ENCODE measurements at places on chromosomes 11 and 22. TPM values are rescaled to one million over a fixed set of nuclear protein-coding genes. Genes with fewer than 3 reads are reported as not detected.

The TSSK2 gene
- total RNA-seq: not detected

The FDXACB1 gene
- 3.2 TPM for total RNA-seq

The FXYD6 gene
- 16.3 TPM for total RNA-seq

The IFITM10 gene
- total RNA-seq: 0.77 TPM

The APOL1 gene
- total RNA-seq: 0.13 TPM

DNA sequence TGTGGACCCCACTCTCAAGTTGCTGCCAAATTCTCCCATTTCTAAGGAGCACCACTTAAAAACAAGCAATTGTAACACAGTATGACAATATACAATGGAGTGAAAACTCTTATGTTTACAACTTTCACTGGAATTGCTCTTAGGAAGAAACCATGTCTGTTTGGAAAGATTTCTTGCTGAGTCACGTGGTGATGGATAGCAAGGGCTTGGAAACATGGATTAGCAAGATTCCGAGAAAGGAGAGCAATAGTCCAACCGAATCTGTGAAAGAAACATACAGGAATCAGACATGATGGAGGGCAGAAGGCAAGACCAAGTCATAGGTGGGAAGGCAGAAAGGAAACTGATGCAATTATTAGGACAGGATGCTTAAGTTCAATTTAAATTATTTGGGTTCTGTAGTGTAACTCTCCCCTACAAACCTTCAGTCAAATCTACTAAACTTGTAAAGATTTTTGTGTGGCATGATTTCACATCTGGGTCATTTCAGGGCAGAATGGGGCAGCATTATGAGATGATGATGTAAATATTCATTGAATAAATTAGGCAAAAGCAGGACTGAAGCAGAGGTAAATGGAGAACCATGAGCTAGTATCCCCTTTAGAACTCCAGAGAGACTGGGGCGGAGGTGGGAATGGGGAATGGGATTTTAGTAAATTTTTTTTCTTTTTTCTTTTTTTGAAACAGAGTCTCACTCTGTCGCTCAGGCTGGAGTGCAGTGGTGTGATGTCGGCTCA is 27.8 kb upstream of the THY1 start:
- no peaks in the 10 kb centered on the region for H3K4me1 ChIP-seq
- no peaks in the 10 kb centered on the region for H3K27me3 ChIP-seq
- DNase-seq: no peak
- H3K36me3 ChIP-seq: no peaks in the 10 kb centered on the region
- H3K27ac ChIP-seq: no peak overlapping the region

DNA sequence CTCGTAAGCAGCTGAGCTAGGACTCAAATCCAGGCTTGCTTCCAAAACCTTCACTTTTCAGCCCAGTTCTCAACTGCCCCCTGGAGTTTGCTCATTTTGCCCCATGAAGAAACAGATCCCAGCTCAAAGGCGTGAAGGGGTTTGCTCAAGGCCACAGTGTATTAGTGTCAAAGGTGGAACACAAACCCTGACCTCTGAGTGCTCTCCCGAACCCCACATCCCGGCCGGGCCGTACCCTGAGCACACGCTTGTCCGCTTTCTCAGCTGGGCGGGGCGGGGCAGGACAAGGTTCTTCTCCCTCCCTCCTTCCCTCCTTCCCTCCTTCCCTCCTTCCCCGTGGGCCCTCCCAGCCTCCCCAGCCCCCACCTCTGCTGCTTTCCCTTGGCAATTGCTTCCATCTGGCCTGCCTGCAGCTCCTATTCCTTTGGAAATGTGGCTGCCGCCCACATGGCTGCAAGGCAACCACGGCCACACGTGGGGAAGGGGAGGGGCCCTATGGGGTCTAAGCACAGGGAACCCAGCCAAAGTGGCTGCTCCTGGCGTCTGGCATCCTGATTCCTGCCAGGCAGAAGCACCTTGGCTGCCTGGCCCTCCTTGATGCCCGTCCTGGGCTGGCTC is 4.1 kb downstream of the ST3GAL4 start:
- H3K27me3 ChIP-seq: no peaks in the 10 kb centered on the region
- no peak overlapping the region for H3K4me3 ChIP-seq
- no peaks in the 10 kb centered on the region for H3K4me1 ChIP-seq
- DNase-seq: no peak
- H3K27ac ChIP-seq: no peak overlapping the region

DNA sequence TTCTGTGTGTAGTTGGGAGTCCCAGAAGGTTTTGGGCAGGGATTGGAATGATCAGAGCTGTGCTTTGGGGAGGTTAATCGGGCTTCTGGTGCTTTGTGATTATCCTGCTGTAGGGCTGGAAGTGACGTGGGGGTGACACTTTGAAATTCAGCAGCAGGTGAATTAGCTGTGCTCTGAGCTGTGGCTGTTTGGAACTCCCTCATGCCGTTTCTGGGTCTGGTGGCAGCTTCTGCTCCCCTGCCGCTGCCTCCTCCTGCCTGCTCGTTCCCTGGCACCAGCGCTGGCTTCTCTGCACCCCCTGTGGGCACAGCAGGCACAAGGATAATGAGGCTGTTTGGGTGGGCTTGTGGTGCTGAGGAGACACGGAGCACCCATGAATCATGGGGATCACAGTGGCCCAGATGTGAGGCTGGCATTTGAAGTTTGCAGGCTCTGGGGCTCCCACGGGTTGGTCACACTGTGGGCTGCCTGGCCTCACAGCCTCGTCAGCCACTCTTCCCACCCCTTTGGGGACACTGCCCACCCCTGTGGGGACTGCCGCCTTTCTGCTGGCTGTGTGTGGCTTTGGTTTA is 49.7 kb downstream of the TBC1D22A start:
- peaks cover 10% of the 10 kb centered on the region for H3K36me3 ChIP-seq
- no peak overlapping the region for H3K4me3 ChIP-seq
- H3K27ac ChIP-seq: no peak overlapping the region
- H3K4me1 ChIP-seq: no peaks in the 10 kb centered on the region
- H3K27me3 ChIP-seq: no peaks in the 10 kb centered on the region
